Urothelium cell line (cell line): ENCODE measurements at places on chromosomes 2 and 18.

DNA sequence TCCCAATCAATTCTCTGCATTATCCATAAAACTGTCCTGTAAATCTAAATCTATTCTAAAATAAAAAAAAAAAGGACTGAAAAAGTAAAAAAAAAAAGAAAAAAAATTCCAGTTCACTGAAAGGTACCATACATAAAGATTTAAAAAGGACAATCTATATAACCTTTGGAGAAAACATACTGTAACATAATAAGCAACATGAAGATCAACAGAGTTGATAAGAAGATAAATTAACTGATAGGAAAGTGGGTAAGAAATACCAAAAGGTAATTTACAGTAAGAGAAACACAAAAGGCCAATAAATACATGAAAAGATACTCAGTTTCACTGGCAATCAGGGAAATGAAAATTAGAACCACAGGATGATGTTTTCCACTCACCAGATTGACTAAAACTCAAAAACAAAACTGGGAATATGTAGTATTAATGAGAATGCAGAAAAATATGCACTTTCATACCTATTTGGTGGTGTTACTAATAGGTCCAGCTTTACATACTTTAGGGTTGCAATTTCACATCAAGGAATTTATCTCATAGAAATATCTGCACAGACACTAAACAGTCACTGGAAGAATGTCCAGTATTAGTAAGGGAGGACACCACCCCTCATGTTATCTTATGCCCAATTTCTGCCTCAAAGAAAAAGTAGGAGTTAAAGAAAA is 48.3 kb upstream of the SEMA4C start:
- no peak for DNase-seq

- no peak for DNase-seq
Observed at GRCh38 chr2:15178946-15179345, 382.2 kb downstream of the NBAS start.

DNA sequence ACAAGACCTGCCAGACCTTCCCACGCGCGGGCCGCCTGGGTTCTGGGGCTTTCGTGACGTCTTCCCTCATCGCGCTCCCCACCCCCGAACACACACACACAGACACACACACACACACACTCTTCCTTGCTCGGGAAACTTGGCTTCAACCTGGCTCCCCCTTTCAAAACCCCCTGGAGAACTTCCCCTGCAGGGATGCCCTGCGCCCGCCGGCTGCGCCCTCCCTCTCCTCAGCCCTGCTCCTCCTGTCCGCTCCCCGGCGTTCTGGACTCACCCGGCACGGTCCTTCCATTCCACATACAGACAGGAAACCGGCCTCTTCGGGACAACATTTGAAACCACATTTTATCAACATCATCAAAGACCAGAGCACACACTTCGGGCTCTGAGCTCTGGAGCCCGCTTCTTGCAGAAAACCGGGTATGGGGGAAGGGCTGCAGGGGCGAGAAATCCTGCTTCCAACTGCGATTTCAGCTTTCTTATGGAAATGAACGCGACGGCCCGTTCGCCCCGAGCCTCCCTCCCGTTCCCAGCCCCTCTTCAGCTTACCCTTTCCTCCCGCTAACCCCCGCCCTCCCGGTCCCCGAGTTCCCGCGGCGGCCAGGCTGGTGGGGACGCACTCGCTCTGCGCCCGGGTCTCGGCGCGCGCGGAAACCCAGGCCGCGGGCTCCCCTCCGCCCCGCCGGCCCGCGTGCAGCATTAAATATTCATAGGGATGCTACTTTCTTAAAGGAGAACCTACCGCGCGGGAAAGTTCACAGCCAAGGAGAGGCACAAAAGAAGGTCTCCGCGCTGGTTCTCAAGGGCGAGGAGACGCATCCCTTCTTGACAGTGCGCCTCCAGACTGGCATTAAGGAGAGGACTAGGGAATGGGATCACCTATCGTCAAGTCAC is 18.3 kb downstream of the POU3F3 start:
- DNase-seq: peak; percentile 50

GRCh38 chr2:169705927-169706326 is 11.7 kb downstream of the PHOSPHO2 start:
- no peak for DNase-seq
